ENCODE measurements at places on chromosomes 7 and 10.

GRCh38 chr7:96532428-96532935, 177.2 kb downstream of the SEM1 start:
- DNase-seq: no peak

DNA sequence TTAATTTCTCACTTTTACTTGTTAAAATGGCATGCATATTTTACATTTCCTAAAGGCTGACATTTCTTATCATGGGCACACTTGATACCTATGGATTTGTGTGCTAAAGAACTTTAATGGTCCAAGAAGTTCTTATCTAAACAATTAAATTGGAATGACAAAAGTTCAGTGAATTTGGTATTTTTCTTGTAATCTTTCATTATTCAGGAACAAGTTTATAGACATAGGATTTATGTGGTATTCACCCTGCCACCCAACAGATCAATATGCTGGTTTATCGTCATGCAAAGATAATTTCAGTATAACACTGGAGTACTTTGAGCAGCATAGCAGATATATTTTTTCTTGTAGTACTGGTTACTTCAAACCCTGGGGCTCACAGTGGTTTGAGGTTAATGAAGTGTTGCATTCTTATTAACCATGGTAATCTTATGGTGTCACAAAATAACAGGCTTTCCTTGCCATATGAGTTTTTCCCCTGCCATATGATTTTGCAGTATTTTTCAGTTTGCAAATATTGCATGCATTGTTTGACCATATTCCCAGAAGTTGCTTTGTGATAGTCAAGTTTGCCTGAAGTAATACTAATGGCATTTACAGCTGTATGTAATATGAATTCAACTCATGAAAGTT, 148.8 kb downstream of the PPP1R9A start:
- DNase-seq: no peak

DNA sequence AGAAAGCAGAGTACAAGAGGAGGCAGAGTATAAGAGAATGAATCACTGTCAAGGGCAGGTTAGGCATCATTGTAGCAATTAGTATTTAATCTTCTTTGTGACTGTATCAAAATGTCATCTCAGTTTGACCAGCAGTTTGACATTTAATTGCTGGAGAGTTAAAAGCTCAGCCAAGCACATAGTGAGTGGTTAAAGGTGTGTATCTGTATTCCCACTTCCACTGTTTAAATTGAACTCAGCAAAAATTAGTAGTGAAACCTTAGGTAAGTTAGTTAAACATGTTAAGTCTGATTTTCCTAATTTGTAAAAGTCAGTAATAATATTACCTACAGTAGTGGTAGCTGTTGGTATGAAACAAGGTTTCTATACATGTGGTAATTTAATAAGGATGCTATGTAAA, 296.4 kb upstream of the MBL2 start:
- no peak for DNase-seq

DNA sequence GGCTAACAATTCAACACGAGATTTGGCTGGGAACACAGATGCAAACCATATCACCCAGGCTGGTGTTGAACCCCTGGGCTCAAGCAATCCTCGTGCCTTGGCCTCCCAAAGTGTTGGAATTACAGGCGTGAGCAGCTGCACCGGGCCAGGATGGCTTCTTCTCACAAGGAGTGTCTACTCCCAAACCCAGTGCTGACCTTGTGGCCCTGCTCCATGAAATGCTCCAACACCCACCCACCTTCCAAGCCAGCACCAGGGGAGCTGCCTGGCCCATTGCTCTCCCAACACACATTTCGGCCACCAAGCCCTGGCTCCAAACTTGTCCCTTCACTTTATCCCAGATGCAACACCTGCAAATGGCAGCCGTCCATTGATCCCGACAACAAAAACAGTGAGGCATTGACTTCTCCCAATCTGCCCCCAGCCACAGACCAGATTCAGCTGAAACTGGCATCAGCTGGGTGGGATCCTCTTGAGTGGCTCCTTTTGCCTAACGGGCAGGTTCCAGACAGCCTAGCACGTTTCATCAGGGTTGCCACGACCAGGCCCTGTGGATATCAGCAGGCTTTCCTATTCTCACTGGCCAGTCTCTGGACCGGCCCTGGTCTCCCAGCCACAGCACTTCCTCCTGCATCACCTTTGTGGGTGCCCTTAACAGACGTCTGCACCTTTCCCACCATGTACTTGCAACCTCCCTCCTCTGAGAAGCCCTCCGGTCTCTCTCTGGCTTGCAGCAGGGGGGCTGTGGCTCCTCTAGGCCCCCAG, 105.7 kb upstream of the CARD11 start:
- no peak for DNase-seq

DNA sequence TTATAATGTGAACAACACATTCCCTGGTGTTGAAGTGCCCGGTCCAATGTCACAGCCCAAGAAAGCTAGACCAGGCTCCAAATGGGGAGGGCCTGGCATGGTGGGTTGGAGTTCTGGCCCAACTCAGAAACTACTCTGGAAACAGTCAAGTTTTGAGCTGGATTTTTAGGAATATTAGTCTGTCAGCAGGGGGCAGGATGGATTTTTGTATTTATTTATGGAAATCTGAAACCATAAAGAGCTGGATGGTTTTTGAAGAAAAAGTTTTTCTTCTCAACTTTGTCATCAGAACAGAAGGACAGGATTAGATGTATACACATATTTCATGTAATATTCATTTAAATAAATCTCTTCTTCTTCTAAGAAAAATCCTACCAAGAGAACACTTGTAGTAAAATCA, 97.5 kb downstream of the POU6F2 start:
- DNase-seq: no peak

DNA sequence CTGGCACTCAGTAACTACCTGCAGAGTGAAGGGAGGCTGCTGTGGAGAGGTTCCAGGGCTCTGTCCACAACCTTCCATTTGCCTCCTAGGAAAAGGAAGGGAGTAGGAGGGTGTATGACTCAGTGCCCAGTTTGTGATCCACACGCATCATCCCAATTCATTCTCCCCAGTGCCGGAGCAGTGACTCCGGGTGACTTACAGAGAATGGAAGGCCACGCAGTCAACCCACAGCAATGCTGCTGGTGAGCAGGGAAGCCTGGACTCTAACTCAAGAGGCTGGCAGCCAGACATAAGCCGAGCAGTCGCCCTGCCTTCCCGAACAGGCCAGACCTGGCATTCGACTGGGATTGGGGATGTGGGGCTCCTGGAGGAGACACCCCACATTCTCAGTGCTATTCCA, 139.9 kb downstream of the SH3PXD2A start:
- DNase-seq: no peak

GRCh38 chr7:25720427-25720826, 431.6 kb upstream of the NFE2L3 start:
- DNase-seq: no peak

- no peak for DNase-seq
Measured at GRCh38 chr10:47354165-47354564, 6.0 kb downstream of the RBP3 start.

DNA sequence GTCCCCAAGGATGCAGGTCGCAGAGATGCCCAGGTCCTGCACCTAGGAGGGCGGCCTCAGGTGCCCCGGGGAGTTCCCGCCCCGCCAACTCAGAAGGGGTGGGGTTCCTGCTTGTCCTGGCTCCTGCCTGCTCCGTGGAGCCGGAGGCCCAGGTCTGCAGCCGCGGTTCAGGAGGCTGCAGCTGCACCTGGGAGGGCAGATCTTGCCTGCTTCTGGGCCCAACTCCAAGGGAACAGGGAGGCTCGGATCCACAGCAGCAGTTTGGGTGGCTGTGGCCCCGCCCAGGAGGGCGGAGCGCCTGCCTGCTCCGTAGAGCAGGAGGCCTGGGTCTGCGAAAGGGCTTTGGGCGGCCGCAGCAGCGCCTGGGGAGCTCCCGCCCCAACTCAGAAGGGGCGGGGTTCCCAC, 108.2 kb upstream of the EGR2 start:
- DNase-seq: no peak

GRCh38 chr10:52450762-52451291, 136.7 kb downstream of the DKK1 start:
- DNase-seq: no peak

DNA sequence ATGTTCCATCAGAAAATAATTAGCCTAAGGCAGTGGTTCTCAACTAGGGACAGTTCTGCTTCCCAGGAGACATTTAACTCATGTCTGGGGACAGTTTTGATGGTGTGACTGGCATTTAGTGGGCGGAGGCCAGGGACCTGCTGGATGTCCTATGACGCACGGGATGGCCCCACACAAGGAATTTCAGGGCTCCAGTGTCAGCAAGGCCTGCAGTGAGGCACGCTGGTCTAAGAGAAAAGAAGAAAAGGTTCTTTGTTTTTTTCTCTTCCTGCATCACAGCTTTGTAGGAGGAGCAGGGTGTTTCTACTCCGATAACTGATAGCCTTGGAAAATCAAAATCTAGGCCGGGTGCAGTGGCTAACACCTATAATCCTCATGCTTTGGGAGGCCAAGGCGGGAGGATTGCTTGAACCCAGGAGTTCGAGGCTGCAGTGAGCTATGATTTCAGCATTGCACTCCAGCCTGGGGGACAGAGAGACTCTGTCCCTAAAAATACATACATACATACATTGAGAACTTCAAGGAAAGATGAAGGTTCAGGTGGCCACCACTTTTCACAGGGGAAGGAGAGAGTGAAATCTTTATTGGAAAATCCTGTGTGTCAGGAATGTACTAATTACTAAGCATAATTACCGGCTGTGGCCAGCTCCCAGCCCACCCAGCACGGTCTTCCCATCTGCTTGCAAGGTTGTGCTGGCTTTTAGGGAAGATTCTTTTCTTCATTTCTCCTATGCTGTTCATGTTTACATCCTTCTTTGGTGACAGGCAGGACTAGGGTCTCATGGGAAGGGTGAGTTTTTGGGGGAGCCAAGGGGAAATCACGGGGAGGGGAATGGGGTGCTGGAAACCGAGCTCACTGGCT, 150.4 kb downstream of the ACTR3B start:
- no peak for DNase-seq

DNA sequence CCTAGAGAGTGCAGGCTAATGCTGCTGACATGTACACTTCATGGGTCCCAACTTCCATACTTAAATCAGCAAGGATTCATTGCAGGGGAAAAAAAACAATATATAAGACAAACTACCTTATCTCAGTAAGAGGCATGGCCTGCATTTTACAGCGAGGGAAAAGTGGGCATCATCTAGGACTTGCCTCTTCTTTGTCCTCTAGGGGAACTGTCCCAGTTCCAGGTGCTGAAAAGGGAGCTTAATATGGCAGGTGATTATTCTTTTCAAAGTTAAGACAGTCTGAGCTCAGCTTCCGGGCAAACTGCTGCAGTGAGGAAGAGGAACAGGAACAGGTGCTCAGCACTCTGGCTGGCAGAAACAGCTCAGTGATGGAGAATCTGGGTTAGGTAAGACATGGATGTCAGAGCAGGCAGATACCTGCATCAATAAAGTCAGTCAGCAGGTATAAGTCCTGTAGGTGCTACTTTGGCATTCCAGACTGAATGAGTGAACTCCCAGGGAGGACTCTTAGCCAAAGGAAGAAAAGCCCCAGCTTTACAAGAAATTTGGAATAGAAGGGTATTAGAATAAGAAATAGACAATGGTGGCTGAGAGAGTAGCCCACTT, 147.2 kb downstream of the TMEM178B start:
- DNase-seq: no peak

- DNase-seq: no peak
Measured at GRCh38 chr10:17113889-17114540, 15.6 kb downstream of the CUBN start.

DNA sequence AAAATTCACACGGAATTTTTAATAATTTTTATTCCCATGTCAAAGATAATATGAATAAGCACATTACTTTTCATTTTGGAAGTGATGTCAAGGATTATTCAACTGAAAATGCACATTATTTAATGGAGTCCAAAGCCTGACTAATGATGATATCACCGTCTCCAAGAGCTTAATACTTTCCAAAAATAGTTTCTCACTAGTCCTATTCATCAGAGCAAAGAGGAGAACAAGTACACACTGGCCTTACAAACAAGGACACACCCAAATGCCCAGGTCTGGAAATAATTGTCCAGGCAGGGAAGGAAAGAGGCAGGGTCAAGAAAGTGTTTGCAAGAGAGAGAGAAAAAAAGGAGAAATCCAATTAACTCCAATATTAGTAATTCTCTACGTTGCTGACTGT, 216.8 kb upstream of the CCDC6 start:
- DNase-seq: no peak

- DNase-seq: no peak
Measured at GRCh38 chr7:104791080-104791479, 222.9 kb upstream of the KMT2E start.

DNA sequence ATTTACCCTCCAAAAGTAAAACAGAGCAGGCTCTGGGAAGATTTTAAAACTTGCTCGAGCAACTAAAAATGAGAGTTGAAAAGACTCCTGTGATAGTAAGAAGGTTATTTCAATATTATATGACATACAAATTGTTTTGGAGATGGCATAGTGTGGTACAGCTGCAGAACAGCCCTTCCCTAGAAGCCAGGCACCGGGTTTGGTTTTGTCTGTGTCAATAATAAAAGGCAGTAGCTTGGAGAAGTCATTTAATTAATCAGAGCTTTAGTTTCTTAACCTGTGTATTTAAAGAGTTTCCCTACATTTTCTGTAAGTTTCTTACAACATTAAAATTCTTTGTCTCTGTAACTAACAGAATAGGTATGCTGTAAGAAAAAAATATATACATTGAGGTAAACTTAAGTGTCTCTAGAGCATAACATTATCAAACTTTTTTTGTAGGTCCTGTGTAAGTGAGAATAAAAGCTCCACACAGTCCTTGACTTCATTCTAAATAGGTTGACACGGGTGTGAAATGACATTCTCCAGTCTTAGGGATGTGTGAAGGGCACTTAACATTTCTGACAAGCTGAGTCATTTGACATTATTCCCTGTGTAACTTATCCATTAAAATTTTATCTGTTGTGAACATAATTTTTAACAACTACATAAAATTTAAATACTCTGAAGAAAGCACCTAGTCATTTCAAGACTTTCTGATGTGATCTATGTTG, 425.0 kb upstream of the ETV1 start:
- no peak for DNase-seq

GRCh38 chr7:113918946-113919345, at the start of gene PPP1R3A:
PPP1R3A (minus strand) TSS chr7:113919009; CDS start chr7:113918996, 13 bp downstream.
- DNase-seq: no peak

DNA sequence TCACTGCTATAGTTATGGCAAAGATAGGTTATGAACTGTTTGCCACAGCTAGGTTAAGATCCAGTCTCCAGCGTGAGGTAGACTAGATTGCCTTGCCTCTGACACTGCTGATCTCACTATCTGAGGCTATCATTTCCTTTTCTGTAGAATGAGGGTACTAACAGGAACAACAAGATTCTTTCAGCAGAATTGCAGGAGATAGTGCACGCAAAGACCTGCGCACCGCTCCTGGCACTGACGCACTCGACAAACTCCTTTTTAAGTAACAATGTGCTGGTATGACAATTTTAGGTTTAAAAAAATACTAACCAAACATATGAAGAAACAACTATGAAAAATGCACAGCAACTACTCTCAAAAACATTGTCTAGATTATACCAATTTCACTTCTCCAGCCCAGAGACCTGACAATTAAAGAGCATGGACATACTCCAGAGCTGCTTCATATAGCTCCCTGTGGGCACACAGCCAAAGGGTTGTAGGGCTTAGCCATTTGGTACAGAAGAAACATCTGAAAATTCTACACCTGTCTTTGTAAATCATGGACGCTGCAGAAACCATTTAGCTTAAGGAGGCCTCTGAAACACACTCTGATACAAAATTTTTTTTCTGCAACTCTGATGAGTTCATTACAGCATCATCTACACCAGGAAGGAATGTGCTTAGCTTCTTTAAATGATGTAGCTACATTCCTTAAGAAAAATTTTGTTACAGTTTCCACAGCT, 7.8 kb downstream of the ADAM12 start:
- DNase-seq: no peak

- DNase-seq: no peak
Measured at GRCh38 chr10:86345859-86346798, 20.5 kb downstream of the GRID1 start.

GRCh38 chr10:130214431-130214830, 78.2 kb downstream of the GLRX3 start:
- no peak for DNase-seq
